NCI-H1930 (cell line): ENCODE measurements at places on chromosomes 6 and 20.
A peak's percentile ranks its signal among the peaks of the same experiment; 100 is the strongest.

DNA sequence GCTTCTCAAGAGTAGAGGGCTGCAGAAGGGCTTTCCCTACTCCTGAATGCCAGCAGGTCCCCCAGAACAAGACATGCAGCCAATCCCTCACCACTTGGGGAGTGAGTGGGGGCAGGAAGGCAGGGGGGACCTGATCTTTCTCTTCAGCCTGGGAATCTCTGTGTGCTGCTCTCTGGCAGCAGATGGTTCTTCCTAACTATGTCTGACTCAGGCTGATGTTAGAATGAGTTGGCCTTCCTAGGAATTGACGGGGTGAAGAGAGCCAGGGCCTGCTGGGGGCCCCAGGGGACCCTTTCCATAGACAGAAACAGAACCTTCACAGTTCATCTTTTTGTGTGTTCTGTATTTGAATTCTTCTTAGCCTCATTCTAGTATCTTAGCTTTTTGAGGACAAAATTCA lies 29.0 kb upstream of the TCP11 start:
- DNase-seq = no peak

DNA sequence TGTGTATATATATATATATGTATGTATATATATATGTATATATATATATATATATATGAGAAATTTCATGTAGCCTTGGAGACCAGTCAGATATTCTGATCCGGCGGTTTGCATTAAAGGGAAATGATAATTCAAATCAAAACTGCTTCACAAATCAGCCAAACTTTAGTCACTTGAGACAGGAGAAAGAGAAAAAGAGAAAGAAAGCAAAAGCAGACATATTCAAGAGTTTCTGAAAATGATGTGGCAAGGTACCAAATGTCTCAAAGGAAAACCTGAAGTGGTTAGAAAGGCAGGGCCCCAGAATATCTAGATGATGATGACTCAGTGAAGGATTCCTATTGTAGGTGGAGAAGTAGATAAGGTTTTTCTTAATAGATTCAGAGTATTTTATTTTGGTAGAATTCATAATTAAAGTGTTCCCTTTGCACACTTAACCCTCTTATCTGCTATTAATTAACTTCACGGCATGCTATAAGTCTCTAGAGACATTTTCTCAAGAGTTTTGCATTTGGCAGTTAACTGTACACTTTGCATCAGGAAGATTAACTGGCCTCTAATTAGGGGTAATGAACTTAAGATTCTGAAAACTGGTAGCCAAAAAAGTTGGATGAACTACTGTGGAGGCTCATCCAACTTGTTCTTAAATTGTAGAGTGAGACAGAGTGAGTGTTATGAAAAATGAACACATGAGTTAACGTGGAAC lies 50.1 kb upstream of the ASF1A start:
- DNase-seq = no peak

- no peak for DNase-seq
Observed at GRCh38 chr6:162627362-162627761, 100.2 kb downstream of the PRKN start.

- no peak for DNase-seq
Observed at GRCh38 chr6:30543821-30544220, 12.5 kb downstream of the GNL1 start.

DNA sequence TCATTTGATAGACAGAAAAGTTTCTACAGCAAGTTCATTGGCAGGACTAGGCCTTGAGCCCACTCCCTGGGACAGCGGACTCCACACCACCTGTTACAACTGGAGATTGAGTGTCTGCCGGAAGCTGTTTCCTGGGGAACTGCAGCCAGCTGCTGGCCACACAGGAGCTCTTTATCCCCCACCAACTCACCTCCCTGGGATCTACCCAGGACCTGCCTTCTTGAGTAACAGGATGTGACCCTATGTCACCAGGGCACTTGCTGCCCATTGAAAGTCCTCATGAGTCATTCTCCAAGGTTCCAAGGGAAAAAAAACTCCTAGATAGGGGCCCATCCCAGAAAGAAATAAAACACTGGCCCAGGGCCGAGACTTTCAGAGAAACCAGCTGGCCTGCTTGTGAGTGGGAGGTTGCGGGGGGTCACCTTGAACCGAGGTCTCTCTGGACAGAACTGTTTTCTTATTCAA lies 37.4 kb upstream of the SLC9A8 start:
- DNase-seq = no peak

DNA sequence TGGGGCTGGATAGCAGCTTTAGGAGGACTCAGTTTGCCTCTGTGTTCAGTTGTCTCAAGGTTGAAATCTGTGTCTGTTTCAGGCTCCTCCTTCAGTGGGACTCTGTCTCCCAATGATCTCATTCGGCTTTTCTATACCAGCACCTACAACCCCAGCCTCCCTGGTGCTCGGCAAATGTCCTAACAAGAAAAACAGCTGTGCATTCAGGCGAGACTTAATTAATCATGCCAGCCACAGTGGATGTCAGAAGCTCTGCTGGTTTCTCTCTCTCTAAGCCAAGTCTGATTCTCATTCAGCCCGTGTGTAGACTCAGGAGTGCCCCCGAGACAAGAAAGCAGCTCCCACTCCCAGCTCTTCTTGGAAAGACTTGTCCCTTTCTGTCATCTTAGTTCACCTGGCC lies 46.8 kb downstream of the SUN5 start:
- DNase-seq = no peak

- DNase-seq = no peak
Observed at GRCh38 chr6:56757588-56757984, 114.9 kb upstream of the DST start.

GRCh38 chr20:2746636-2747265 lies 53.7 kb downstream of the CPXM1 start:
- no peak for DNase-seq

DNA sequence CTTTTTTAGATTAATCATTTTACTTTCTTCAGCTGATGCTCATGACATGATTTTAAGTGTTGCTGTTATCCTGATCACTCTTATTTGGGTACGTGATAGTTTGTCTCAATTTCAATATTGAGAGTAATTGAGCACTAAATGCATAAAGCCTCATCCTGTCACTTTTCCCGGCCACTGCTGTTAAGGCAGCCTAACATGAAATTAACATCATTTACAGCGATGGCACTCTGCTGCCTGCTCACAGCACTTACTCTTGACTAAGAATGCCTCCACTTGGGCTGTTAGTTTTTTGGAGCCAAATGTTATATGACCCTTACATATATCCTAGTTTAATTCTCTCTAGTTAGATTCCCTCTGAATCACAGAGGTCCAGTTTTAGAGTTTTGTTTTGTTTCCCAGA lies 107.3 kb downstream of the SLX4IP start:
- no peak for DNase-seq

DNA sequence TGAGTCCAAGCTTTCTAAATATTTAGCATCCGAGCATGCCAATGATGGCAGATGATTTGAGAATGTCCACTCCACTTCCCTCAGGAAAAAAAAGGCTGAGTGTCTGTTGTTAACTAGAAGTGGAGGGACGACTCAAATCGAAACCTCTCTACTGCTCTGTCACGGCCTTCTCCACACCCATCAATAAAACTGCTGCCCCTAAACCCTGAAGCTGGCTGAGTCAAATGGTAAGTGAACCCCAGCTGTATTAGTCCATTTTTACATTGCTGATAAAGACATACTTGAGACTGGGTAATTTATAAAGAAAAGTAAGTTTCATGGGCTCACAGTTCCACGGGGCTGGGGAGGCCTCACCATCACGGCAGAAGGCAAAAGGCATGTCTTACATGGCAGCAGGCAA lies 707.0 kb downstream of the QKI start:
- no peak for DNase-seq

DNA sequence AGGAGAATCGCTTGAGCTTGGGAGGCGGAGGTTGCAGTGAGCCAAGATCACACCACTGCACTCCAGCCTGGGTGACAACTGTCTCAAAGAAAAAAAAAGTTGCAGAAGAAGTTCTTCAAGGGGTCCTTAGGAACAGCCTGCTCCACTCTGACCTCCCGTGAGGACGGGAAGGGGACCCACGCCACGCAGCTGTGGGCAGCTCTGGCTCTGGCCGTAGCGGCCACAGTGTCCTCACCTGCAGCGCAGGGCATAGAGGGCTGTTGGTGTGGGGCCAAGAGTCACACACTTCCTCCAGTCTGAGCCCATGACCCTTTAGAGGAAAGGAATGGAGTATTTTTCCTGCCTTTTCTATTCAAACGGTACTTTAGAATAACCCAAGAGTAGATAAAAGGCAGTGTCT lies 5.4 kb downstream of the NTSR1 start:
- no peak for DNase-seq

GRCh38 chr6:26521600-26522391 lies 16.4 kb upstream of the HMGN4 start:
- DNase-seq = peak; percentile 79

- no peak for DNase-seq
Observed at GRCh38 chr6:85493389-85493788, 43.5 kb downstream of the NT5E start.

GRCh38 chr6:104402572-104402971 lies 457.1 kb downstream of the HACE1 start:
- peak; percentile 0 for DNase-seq

DNA sequence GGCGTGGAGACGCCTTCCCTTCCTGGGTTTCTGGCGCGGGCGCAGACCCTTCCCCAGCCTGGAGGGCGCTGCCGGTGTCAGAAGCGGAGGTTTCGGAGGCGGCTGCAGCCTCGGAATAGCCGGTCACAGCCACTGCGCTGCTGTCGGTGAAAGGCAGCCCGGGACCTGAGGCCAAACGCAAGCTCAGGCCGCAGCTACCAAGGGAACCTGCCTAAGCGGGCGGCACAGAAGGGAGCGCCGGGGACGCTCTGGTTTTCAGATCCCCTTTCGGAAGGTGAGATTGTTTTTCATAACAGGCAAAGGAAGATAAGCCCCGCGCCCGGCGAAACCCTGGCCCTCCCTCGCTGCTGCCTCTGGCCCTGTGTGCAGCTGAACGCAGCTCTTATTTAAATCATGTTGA lies 116.5 kb downstream of the FAM120B start:
- no peak for DNase-seq

DNA sequence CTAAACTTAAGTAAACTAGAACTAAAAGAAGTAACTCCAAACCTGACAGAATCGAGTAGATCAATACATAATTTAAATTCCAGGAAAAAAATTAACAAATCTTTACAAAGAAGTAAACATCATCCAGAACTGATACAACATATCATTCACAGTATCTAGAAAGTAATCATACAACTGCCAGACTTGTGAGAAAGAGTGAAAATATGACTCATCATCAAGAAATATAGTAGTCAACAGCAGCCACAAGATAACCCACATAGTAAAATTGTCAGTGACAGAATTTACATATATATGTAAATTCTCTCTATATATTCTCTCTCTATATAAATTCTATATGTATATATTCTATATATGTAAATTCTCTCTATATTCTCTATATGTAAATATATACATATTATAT lies 242.8 kb upstream of the RGS17 start:
- DNase-seq = no peak

- no peak for DNase-seq
Observed at GRCh38 chr6:21045135-21045700, 511.0 kb downstream of the CDKAL1 start.

DNA sequence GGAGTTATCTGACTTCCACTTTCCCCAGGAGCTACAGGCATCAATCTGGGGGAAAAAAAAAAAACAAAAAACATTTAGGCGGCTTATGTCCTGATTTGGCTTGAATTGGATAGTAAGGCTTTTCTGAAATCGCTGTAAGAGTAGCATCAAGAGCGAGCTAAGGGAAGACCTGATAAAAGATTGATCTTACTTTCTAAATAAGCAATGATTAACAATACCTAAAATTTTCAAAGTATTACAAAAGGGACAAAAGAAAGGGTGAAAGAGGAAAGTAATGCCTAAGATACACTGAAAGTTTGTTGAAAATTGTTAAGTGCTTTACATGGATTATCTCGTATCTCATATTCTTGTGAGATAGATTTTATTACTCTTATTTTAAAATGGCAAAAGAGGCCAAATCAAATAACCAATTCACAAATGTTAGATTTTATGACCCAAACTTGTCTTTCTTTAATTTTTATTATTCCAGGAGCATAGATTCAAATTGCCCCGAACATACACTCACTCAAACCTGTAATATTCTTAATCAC lies 106.4 kb upstream of the PRSS16 start:
- no peak for DNase-seq

- no peak for DNase-seq
Observed at GRCh38 chr6:12472601-12473038, 182.5 kb downstream of the EDN1 start.
